ENCODE measurements at places on chromosomes 7 and 10.

- no peak for DNase-seq
These were observed 16.0 kb upstream of the ZNF33B start for GRCh38 chr10:42654419-42654818.

DNA sequence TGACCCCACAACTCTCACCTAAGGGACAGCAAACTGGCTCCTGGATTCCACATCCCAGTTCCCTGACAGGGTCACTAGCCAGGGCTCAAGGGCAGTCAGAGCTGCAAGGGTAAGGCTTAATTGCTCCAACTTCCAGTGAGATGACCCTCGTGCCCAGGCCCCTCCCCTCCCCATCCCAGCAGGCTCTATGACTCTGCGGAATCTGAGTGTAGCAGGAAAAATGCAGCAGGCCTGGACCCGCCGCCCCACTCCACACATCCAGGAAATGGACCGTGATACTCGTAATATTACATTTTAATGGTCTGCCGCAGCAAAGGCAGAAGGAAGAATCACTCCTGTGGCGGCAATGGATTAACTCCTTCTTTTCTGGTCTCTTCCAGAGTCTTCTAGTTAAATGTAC lies 91.7 kb upstream of the CHST15 start:
- no peak for DNase-seq

GRCh38 chr10:70255329-70256299 lies 22.4 kb upstream of the PPA1 start:
- no peak for DNase-seq

GRCh38 chr7:2757361-2757903 lies 69.4 kb downstream of the AMZ1 start:
- peak; percentile 74 for DNase-seq

DNA sequence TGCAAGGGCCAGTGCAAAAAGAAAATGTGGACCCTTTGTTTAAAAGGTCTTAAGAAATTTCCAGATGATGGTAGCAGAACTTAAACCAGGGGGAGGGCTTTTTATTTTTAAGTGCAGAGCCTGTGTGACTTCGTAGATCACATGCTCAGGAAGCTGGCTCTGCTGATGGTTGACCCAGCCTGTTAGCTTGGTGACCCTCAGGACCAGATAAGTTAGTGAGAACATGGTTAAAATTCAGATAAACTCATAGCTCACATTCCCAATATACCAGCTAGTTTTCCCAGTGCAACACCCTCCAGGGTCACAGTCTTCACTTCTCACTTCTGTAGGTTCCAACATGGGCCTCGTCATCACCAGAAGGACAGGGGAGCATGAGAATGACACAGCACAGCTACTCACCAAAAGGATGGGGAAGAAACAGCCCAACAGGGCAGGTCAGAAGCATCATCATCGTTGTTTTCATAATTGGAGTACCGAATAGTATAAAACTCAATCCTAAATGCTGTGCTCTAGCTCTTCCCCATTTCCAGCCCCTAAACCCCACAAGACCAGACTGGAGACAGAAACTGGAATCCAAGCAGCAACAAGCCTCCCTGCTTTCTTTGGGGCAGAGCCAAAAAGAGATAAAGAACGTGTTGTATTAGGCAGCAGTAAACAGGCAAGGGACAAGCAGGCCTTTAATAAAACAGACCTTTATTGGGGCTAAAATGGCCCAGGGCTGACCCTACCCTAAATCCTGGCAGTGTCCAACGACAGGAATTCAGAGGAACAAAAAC lies 102.2 kb upstream of the ANKRD1 start:
- DNase-seq = no peak

- DNase-seq = no peak
These were observed 12.4 kb downstream of the UMAD1 start for GRCh38 chr7:7652798-7653540.
